ENCODE measurements at places on chromosomes 12 and 14.

- no peak for DNase-seq
Measured at GRCh38 chr14:104114421-104115130, 23.8 kb upstream of the KIF26A start.

GRCh38 chr12:75672200-75672599 lies 160.8 kb upstream of the KRR1 start:
- DNase-seq: no peak

GRCh38 chr12:6120796-6121473 lies 3.5 kb downstream of the VWF start:
- DNase-seq: no peak

DNA sequence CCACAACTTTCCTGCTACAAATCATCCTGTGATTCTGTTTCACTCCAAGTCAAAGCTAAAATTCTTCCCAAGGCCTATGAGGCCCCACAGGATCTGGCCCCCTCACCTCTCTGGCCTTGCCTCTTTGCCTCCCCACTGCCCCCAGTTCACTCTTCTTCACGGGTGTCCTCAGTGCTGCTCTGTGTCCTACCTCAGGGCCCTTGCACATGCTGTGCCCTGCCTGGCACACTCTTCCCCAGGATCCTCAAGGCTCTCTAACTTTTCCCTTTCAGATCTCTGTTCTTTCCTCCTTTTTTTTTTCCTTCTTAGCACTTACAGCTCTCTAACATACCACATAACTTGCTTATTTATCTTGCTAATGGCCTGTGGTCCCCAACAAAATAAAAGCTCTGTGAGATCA lies 29.2 kb downstream of the RASAL1 start:
- DNase-seq: no peak

GRCh38 chr14:59619061-59619460 lies 42.4 kb upstream of the CCDC175 start:
- DNase-seq: no peak

DNA sequence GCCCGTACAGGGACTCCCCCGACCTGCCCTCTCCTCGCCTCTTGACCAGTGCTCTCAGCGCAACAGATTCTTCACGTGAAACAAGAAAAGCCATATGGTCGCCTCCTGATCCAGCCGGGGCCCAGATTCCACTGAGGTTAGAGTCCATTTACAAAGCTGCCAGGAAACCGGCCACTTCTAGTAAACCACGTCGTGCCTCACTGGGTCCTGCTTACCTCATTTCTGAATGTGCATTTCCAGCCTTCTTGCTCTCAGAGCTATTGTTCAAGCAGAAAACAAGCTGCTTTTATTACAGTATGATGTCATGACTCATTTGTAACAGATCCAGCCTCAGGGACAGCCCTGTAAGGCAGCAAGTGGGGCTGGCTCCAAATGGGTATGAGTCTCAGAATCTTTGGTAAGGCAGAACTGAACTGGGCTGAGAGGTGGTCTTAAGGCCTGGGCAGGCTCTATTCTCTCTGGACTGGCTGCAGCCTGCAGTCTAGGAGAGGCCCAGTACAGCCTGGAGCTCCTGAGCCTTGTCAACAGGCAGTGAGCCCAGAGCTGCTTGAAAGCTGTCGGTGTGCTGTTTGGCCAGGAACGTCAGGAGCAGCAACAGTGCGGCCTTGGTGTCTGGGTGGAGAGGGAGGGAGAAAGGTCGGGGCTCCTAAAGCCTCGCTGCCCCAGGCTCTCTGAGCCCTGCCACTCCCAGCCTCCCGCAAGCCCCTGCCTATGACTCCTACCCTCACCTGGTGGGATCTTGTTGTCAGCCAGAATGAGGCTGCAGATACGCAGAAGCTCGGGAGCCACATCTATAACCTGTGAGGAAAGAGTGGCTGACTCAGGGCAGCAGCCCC lies 8.3 kb downstream of the REC8 start:
- peak; percentile 63 for DNase-seq

DNA sequence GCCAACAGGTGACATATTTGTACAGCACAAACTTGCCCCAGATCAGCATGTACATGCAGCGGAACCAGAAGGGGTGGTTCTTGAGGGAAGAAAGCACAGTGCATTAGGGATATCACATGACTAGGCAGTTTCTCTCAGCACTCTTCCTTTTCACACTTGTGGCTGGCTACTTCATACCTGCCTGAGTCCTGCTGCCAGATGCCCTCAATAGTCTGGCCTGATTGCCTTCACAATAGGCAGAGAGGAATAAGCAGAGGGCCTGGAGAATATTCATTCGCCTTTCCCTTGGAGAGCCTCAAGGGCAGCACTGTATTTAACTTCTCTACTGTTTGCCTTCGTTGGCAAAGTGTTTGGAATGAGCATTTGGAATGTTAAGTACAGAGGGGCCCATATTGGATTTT lies 7.9 kb downstream of the EMG1 start:
- no peak for DNase-seq

DNA sequence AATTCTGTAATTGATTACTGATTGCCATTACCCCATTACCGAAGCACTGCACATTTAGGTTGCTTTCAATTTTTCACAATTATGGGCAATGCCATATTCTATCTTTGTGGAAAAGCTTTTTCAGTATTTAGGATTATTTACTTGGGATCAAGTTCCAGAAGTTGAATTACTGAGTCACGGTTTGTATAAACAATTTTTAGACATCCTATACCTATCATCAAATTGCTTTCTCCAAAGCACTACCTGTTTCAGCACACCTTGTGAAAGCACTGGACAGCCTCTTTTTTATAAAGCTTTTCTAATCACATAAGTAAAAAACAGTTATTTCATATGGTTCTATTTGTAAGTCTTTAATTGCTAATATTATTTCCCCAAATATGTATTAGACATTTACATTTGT lies 221.5 kb upstream of the CAND1 start:
- DNase-seq: no peak

DNA sequence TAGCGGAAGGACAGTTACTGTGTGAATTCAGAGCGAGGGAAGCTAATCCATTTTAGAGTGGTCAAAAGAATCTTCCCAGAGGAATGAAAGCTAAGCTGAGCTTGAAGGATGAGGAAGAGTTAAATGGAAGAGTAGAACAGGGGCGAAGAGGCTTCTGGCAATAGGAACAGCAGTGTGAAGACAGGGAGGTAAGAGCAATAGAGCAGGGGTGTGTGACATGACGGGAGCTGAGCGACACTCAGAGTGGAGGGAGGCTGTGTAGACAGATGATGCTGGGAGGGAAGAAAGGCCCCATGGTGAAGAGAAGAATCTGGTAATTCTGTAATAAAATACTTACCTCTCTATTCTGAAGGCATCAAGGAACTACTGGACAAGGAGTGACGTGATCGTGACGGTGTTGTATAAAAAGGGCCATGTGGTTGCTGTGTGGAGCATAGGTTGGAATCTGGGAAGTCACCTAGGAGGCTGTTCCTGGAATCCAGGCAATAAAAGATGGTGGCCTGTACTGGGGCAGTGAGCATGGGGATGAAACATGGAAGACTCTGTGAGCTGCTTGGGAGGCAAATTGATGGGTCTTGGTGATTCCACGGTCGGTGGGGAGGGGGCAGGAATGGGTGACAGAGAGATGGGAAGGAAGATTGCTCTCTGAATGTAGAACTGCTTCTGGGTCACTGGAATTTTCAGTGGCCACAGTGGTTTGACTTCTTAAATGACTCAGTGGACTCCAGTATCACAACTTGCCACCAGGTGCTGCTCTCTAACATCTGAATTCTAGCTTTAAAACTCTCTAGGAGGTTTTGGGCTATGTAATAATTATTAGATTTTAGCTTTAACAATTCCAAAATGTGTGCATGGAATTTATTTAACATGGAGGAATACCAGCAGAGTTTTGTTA lies 164.1 kb downstream of the ATP23 start:
- DNase-seq: no peak

DNA sequence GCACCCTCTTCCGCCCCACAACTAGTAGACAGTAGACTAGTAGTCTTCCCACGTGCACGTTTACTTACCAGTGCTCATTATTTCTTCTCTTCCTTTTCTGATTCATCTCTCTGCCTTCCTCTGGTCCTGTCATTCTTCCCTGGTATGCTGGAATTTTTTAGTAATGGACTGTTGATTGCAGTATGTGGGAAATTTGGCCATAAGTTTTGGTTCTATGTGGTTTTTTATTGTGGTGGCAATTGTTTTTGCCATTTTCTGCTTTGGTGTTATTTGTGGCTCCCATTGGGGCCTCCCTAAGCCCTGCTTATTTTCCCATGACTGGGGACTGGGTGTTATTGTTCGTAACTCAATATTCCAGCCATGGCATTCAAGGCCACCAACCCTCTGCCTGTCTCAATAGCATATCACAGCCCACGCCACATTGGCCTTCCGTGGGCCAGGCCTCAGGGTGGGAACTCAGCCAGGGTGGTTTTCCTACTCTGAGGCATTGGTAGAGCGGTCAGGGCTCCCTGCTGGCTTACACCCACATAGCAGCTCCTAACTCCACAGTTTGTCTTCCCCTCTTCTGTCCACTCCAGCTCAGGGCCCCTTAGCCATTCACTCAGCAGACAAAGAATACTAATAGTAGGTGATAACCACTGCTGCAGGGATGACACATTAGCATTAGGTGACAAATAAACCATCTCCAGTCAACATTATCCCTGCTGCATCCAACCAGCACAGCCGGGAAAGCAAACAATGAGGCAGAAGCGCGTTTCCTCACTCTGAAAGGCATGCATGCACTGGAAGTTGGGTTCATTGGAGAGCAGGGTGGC lies 321.5 kb downstream of the CACNA1C start:
- DNase-seq: no peak

DNA sequence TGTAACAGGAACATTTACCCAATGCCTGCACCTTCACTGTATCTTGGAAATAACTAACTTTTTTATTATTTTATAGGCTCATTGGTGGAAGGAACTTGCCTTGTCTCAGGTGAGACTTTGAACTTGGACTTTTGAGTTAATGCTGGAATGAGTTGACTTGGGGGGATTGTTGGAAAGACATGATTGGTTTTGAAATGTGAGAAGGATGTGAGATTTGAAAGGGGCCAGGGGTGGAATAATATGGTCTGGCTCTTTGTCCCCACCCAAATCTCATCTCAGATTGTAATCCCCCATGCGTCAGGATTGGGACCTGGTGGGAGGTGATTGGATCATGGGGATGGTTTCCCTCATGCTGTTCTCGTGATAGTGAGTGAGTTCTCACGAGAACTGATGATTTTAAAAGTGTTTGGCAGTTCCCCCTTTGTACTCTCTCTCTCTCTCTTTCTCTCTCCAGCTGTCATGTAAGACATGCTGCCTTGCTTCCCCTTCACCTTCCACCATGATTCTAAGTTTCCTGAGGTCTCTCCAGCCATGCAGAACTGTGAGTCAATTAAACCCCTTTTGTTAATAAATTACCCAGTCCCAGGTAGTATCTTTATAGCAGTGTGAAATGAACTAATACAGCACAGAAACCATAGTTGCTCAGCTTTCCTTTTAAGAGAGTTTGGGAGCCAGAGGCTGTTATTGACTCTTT lies 244.1 kb downstream of the BTG1 start:
- DNase-seq: no peak

DNA sequence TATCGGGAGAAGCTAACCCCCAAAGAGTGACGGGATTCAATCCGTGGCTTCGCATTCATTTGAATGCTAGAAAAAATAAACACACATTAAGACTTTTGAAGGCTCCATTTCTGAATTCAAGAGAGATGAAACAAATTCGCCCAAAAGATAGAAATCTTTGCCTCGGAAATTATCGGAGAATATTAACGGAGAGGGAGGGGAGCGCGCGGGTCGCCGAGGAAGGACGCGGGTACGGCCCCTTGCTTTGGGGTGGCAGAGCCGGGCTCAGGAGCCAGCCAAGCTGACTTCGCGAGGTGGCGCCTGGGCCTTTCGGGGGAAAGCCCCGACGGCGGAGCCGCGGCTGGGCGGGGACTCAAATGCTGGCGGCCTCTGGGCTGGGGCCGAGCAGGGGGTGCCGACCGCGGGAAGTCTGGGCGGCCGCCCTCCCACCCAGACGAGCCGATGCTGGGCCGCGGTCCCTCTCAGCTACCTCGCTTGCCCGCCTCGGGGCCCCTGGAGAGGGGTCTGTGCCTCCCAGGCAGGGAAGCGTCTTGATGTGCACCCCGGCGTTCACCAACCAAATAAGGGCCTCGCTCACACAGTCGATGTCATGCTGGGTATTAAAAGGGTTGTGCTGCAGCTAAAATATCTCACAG lies 14.7 kb downstream of the NKX2-1 start:
- DNase-seq: no peak

- no peak for DNase-seq
Measured at GRCh38 chr12:65607401-65607841, 216.9 kb upstream of the HMGA2 start.

DNA sequence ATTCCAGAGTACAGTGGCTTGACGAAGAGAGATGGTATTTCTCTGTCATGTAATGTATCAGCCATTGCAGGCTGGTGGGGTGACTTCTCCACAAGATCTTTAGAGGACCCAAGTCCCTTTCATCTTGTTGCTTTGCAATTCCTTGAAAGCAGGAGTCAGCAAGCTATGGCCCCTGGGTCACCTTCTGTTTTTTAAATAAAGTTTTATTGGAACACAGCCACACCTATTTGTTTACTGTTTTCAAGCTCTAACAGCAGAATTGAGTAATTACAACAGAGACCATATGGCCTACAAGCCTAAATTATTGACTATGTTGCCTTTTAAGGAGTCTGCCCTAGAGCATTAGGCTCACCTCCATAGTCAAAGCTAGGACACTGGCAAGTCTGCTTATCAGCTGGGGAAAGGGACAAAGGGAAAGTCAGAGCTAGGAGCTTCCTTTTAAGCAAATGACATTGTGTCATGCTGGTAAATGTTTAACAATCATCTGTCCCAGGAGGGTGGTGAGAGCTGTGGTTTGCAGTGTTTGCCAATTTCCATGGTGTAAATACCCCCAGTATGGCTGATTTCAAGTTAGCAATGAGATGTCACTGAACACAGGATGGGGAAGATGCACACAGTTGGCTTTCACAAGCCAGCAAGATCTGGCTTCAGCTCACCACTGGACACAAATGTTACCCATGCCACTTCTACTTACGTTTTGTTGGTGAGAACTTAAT lies 87.7 kb upstream of the PWP1 start:
- no peak for DNase-seq

GRCh38 chr12:6809056-6809455 lies 12.6 kb upstream of the GPR162 start:
- no peak for DNase-seq

- no peak for DNase-seq
Measured at GRCh38 chr12:96606644-96607043, 117.3 kb downstream of the CFAP54 start.

GRCh38 chr14:56881181-56881580 lies 70.9 kb upstream of the OTX2 start:
- no peak for DNase-seq

- no peak for DNase-seq
Measured at GRCh38 chr12:64070454-64070853, 151.6 kb downstream of the KICS2 start.

DNA sequence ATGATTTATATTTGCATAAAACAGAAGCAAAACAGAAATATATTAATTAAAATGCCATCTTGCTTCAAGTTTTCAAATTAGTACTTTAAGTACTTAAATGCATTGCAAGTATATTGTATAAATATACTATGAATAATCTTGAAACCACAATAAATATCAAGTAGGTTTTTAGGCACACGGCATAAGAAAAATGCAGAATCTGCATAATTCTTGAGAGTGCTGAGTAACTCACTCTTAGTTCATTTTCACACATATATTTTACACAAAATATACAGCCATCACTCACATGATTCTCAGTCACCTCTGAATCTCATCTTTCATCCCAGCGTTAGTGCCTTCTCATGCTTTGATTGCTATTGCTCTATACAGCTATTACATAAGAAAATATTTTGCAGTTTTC lies 51.9 kb downstream of the SLC6A15 start:
- no peak for DNase-seq
